Fibroblast of skin of left biceps (primary cell): ENCODE measurements at places on chromosomes 2 and 18.
A peak's percentile ranks its signal among the peaks of the same experiment; 100 is the strongest.

DNA sequence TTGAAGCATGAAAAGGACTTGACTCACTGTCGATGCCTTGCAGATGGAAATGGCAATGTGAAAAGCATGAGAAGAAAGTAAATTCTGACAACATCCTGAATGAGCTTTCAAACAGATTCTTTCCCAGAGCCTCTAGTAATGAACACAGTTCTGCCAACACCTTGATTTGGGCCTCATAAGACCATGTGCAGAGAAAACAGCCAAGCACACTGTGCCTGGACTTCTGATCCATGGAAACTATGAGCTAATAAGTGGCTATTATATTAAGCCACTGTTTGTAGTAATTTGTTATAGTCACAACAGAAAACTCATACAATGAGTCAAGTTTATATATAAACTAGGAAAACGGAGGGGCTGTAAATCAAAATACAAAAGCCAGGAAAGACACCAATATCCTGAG lies 477.3 kb downstream of the MBD2 start:
- no peak for DNase-seq

DNA sequence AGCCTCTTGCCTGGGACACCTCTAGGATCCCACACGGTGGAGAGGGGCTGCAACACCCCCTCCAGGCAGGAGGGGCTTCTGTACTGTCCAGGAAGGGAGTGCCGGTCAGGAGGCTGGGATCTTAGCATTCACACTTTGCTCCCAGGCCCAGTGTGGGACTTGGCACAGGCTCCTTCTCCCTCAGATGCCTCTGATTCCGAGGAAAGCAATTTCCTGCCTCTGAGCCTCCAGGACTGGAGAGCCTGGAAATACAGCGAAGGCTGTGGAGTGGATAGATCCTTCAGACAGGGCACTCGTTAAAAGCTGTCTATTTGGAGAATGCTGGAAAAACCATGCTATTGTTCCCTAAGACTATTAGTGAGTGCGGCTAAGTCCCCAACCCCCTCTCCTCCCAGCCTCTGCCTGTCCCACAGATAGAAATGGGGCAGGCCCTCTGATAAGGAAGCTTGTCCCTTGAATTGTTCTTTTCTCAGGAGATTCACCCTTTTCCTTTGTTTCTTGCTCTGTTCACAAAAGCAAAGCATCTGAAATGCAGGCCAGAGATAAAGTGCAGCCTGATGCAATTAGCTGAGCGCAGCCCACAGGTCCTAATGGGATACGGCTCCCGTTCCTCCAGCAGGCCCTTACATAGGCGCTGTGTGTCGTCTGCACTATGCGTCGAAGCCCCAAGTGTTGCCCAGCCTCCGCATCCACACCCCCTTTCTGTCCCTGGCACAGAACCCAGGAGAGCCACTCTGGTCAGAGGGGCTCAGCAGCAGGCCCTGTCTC lies 252.2 kb downstream of the KLHL29 start:
- peak; percentile 65 for DNase-seq

GRCh38 chr2:120568975-120569268 lies 166.7 kb upstream of the GLI2 start:
- no peak for DNase-seq

- no peak for DNase-seq
These were observed 41.1 kb downstream of the ACVR1C start for GRCh38 chr2:157587576-157587975.

GRCh38 chr2:199848389-199849130 lies 2.4 kb downstream of the FTCDNL1 start:
- DNase-seq = no peak

- no peak for DNase-seq
These were observed 67.5 kb upstream of the BZW1 start for GRCh38 chr2:200744201-200744602.

GRCh38 chr2:218371983-218372350 lies 10.1 kb upstream of the SLC11A1 start:
- DNase-seq = no peak

DNA sequence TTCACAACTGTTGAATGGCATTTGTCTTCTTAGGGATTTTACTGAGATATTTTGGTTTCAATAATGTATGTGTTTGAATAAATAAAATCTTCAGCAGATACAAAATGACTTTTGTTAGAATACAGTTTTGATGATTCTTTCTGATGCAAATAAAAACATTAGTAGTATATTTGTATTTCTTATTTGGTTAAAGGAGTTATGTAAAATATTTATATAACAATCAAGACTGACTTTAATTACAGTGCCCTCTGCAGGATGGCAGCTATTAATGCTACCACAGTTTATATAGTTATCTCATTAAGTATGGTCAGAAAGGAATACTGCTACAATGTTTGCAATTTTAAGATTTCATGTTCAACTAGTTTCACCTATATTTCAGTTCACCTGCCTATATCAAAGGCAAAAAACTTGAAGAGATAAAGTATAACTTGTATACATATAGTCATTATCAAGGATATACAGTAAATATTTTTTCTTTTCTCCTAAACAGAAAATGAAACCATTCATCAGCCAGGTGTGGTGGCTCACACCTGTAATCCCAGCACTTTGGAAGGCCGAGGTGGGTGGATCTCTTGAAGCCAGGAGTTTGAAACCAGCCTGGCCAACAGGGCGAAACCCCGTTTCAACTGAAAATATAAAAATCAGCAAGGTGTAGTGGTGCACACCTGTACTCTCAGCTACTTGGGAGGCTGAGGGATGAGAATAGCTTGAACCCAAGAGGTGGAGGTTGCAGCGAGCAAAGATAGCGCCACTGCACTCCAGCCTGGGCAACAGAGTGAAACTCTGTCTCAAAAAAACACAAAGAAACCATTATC lies 19.8 kb downstream of the ARL5A start:
- no peak for DNase-seq

DNA sequence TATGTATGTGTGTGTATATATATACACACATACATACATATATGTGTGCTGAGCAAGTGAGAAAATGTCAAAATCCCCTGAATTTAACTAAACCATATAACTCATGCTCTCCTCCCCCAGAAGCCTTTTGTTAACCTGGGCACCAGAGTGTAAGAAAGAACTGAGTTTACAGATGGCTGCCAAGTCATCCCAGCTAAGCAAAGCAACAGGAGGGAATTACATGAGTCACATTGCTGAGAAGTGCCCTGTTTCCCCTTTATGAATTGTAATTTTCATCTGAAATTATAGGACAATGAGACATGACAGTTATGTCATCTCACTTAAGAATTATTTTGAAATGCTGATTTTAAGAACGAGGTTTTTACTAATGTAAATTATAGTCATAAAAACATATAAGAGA lies 29.9 kb downstream of the SCN7A start:
- DNase-seq = no peak

GRCh38 chr2:39469807-39470206 lies 32.7 kb upstream of the MAP4K3 start:
- DNase-seq = no peak

DNA sequence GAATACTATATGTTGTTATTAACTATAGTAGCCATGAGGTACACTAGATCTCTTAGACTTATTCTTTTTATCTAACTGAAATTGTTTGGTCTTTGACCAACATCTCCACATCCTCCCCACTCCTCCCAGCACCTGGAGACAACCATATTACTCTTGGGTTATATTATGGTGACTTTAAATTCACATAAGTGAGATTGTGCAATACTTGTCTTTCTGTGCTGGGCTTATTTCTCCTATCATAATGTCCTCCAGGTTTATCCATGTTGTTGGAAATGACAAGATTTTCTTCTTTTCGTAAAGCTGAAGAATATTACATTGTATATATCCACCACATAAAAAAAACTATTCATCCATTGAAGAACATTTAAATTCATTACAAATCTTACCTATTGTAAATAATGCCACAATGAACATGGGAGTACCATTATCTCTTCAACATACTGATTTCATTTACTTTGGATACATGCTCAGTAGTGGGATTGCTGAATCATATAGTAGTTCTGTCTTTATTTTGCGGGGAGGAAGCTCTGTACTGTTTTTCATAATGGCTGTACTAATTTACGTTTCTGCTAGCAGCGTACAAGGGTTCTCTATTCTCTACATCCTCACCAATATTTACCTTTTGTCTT lies 159.2 kb upstream of the SCN7A start:
- DNase-seq = peak; percentile 23

- no peak for DNase-seq
These were observed 97.2 kb downstream of the DCC start for GRCh38 chr18:52437161-52437560.

DNA sequence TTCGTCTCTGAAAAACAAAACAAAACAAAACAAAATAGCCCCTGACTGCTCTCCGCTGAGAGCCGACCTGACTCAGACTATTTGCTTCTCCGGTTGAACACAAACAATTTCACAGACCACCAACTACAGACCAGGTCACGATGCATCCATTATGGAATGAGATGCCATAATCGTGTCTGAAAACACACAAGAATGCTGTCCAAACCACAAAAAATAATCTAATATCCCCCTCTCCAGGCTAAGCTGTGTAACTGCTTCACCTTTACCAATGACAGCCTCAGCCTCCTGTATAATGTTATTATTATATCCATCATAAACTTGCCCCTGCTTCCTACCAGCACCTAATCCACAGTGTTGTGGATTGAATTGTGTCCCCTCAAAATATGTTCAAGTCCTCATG lies 114.7 kb downstream of the DNAH6 start:
- peak; percentile 1 for DNase-seq

DNA sequence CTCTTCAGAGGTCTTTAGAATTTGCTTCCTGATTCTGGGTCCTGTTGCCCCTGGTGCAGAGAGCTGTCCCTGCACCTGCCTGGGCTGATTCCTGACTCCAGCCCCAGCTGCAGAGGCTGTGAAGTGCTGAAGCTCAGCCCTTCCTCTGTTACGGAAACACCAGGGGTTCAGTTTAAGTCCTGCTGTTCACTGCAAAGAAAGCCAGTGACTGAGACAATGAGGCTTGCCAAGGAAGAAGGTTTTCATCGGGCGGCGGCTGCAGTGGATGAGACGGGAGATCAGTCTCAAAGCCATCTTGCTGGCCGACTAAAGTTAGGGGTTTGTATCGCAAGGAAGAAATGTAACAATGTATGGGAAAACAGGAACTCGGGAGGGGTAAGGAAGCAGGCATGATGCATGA lies 142.4 kb upstream of the ZNF236 start:
- DNase-seq = no peak

GRCh38 chr2:42931818-42932195 lies 139.4 kb upstream of the HAAO start:
- no peak for DNase-seq

DNA sequence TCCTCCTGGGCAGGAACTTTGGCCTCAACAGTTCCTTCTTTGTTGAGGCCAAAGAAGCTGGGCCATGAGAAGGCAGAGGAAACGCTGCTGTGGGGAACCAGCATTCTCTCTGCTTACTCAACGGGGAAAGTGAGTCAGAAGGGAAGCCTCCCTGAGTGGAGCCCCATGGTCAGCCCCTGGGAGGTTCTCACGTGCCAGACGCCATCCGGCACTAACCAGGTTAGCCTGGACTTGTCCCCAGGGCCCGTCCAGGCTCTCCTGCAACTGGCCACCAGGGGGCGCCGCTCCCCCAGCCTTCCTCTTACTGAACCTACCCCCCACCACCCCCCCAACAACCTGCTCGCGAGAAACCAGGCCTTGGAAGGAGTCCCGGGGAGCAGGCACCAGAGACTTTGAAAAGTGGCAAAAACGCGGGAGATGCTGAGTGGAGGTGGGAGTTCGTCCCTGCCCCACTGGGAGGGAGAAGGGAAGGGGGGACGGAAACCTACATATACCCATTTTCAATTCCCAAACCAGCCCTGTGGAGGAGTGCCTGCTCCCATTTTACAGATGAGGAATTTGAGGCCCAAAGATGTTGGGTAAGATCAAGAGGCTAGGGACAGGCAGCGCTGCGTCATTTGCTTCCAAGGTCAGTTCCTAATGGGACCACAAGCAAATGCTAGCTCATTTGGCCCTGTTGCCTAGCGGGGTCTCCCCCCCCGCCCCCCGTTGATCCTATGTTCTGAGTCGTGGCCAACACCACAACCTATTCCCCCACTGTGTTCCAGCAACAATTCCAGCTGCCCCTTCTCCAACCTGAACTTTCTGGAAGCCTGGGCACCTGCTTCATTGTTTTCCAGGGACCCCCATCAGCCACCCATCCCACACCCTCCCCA lies 20.0 kb downstream of the TEX44 start:
- peak; percentile 70 for DNase-seq

DNA sequence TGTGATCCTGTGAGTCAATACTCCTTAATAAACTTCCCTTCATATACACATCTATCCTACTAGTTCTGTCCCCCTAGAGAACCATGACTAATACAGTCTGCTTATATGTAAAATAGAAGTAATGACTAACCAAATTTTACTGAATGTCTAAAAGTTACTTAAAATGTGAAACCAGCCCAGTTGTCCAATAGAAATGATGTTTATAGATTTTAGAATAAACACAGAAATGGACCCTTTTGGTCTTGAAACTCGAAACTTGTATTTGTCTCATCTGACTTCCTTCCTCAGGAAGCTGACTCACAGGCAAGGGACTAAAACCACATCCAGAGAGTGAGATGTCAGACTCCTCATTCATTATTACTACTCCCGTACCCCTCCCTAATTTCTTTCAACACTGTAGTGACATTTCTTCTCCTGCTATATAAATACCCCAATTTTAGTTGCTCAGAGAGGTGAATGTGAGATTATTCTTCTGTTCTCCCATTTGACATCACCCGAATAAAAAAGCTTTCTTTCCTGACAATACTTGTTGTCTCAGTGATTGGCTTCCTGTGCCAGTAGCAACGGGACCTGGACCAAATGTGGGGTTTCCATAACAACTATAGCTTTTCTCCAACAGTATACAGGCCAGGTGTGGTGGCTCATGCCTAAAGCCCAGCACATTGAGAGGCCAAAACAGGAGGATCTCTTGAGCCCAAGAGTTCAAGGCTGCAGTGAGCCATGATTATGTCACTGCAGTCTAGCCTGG lies 486.0 kb downstream of the ERBB4 start:
- peak; percentile 14 for DNase-seq

DNA sequence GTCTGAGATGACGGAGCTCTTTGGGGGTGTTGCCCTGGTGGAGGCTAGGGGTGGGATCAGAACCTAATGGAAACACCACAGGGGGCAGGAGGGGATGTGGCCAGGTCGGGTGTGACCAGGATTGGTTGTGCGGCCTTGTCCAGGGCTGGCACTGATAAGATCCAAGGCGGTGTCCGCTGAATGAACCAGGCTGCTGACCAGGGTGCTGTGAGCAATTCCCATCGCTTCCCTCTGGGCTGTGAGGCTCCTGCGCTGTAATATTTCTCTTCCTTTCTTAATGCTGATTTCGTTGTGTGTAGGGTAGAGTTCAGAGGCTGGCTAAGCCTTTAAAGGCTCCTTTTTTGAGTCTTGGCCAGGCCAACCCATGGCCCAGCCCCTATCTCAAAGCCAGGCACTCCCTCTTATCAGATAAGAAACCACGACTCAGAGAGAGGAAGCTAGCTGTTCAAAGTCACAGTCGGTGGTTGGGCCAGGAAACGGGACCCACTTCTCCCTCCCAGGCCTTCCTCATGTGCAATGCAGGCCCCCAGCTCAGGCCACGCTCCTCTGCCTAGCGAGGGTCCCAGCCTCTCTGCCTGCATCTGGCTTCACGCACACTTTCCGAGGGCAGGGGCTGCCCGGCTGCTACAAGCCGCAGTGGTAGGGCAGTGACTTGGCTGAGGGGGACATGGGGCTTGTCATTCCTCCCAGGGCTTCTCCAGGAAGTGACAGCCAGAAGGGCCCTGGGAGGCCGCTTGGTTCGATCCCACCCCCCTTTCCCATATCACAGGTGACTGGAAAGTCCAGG lies 26.0 kb upstream of the FOSL2 start:
- DNase-seq = no peak

- no peak for DNase-seq
These were observed 35.4 kb upstream of the CYP26B1 start for GRCh38 chr2:72183016-72183415.
